CD4-positive, alpha-beta T cell treated with Interleukin-21 for 1 hour (primary cell): ENCODE measurements at places on chromosomes 2 and 18.

- DNase-seq: no peak
These were observed 827.0 kb downstream of the BCL11A start for GRCh38 chr2:59726228-59727120.

GRCh38 chr2:45919711-45920111, 268.2 kb downstream of the PRKCE start:
- no peak for DNase-seq

DNA sequence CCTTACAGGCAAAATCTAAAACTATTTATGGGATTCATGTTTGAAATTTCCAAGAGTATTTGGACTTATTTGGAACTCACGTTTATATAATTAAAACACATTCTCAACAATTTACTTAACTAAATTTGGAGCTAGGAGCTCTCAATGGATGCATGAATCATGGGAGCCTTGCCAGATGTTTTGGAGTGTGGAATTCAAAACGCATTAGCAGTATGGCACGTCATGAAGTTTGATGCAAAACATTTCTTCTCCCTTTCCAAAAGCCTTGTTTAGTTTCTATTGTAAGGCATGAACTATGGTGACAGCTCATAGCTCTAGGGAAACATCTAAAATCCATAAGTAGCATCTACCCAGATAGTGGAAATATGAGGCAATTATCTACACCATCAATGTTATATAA, 701.6 kb downstream of the SATB2 start:
- DNase-seq: no peak

- DNase-seq: no peak
These were observed 10.9 kb upstream of the FZD7 start for GRCh38 chr2:202022755-202023154.

DNA sequence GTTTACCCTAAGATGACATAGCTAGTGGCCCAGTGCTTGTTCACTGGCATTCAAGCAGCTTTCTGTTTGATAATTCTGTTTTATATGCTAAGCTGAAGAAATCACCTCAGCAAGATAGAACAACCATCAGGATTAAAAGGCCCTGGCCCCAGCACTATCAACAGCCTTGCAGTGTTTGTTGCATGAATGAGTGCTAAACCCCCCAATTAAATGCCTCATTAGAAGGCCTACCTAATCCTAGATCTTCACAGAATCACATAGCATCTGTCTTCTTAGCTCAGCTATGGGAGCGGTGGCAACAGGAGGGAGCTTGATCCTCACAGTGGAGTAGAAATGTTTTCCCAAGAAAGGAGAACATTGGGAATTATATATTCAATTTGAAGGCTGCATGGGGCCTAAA, 194.1 kb upstream of the HNMT start:
- no peak for DNase-seq

DNA sequence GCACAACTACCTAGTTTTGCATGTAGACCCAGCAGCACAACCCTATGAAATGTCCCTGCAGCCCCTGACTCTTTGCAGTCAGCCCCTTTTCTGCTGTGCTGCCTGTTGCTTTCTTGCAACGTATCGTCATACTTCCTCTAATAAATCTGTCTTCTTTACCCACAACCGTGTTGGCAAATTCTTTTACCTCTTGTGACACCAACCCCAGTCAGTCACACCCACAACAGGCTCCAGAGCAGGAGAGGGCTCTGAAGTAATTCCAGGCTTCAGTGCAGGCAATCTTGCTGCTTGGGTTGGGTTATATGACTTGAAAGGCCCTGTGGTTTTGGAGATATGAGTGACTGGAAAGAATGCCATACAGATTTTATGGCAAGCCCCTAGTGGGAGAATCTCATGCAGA, 79.1 kb upstream of the KCNH7 start:
- DNase-seq: no peak

DNA sequence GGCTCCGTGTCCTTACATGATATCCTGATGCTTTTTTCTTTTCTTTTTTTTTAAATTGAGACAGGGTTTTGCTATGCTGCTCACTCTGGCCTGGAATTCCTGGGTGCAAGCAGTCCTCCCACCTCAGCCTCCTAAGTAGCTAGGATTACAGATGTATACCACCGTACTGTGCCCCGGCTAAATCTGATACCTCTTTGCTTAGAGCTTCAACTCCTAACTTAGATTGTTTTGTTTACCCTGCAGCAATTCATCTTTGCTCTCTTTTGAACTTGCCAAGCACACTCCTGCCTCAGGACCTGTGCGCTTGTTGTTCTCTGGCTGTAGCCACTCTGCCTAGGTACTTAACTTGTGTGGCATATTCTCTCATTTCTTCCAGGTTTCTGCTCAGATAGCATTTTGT, 24.5 kb downstream of the RAB10 start:
- no peak for DNase-seq

DNA sequence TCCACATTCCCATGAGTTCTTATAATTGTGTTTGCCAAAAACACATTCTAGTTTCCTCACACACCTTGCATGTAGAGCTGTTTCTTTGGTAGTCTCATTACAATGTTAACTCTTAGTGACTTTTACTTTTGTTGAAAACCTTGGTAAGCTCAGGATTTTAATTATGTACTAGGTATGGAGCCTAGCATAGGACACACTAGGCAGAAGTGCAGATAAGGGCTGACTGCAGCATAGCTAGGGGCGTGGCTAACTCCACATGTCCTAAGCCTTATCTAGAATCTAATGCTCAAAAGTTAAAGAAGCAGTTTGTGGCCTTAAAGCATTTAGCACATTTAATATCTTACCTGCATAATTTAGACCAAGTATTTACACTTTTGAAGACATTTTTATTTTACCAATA, 153.7 kb upstream of the FBXO11 start:
- DNase-seq: no peak

- DNase-seq: no peak
These were observed 6.1 kb downstream of the IMPACT start for GRCh38 chr18:24432618-24433017.

DNA sequence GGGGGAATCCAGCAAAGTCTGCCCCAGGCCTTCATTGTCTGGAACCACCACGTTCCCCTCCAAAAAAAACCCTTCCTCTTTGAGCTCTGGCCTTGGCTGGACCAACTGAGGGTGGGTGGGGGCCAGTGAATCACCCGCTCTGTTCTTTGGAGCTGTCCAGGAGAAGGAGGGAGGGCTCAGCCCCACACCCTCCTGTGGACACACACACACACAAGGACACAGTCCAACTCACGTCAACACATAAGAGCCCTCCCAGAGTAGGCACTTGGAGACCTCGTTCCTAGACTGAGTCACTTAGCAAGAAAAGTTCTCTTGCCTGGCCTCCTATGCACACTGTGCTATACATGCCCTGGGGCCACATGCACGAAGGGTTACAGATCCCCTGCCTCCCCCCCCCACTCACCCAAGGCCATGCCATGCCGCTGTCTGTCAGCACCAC, 1.2 kb upstream of the TNS1 start:
- DNase-seq: no peak

DNA sequence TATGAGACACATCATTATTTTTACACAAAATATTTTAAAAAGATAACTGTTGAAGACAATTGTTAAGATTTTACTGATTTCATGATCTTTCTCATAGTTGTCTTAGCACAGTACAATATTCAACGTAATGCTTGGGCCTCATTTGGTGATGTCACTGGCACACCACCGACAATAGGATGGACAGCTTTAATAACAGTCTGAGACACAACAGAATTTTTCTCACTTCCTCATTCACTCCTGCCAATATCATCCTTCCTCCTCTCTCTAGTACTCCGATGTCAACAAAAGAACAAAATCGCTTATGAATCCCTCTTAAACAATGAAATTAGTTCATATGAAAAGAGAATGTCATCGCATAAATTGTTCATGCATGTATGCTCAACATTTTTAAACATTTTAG, 461.9 kb upstream of the CDH7 start:
- no peak for DNase-seq

DNA sequence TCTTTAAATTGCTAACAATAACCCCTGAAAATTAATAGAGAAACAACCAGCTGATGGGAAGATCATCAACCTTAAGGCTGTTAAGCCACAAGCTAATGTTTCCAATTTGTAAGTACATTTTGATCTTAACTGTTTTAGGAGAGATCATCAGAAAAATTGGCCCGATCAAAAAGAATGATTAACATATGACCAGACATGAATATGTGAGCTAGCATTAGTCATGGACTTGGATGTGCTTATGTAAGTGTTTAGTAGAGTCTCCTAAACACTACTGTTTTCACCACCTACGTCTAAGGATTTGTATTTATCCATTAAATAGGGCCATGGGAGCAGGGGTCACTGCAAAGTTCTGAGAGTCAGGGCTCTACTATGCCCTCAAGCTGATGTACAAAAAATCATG, 4.3 kb downstream of the LMAN1 start:
- no peak for DNase-seq

DNA sequence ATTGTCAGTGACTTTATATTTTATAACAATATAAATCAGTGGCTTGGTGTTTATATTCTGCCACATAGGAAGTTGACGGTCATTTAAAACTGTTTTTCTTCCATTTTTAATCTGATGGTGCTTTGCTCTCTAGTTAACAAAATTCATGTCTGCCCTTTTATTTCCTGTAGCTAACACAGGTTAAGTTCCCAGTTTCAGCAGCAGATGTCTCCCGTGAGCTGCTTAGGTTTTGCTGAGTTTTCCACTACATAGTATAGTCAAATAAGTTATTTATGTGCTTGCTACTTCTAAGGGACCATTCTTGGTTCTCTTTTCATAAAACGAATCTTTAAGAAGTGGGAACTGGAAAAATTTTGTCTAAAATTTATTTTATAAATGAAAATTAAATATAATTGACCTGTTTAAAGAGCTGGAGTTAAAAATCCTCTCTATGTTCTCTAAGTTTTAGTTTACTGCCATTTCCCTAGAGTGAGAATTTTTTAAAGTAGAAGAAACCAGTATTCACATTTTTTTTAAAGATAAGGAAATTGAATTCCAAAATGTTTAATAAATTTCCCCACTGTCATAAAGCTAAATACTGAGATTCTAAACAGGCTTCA, 20.6 kb downstream of the HTR2B start:
- peak; percentile 65 for DNase-seq

DNA sequence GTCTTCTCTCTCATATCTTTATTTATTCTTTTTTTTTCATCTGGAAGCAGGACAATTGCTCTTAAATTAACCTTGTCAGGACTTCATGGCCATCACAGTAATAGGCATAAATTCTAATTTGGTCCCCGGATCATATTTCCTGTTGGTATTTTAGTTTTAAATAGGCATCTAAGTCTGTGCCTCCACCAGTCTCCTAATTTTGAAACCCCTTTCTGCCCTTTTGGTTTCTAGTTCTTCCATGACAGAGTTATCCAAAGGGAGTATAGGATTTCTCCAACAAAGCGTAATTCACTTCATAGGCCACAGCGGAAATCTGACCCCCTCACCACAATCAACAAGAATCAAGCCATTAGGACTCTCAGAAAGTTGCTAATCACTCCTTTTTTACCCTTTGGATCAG, 3.8 kb downstream of the EPHA4 start:
- no peak for DNase-seq

- DNase-seq: no peak
These were observed 42.7 kb upstream of the TAF4B start for GRCh38 chr18:26183395-26184112.

DNA sequence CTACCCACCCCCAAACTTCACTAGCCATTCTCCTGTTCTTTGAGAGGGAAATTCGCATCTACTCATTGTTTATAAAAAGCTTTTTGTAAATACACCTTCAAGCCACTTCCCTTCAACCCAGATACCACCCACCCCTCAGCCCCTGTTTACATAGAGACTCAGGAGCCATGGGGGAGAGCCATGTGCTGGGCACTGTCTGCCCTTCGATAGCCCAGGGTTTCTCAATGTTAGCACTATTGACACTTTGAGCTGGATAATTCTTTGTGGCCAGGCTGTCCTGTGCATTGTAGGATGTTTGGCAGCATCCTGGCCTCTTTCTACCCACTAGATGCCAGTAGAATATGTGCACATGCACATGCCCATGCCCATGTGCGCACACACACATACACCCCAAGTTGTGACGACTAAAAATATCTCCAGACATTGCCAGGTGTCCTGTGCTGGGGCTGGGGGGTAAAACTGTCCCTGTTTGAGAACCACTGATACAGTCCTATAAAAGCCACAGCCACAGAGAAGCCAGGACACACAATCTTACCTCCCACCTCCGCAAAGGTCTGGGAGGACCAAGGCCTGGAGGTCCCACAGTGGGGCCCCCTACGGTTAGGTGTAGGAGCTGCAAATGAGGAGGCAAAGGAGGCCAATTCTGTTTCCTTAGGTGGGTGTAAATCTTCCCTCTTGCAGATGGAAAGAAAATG, 44.5 kb upstream of the ASPRV1 start:
- no peak for DNase-seq

DNA sequence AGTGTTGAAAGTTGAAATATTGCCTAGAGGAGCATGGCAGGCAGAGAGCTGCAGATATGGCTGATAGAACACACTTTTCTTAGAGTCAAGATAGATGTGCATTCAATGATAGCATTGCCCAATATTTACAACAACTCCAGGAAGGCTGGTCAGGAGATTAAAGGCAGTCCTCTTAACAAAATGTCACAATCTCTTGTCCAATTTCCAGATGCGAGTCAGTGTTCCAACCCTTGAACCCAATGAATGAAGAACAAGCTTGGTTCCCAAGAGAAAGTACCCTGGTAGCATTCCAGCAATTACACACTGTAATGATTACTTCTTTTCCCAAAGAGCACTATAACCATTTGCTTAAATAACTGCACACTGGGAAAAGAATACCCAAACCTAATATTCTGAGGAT, 839.4 kb upstream of the VRK2 start:
- DNase-seq: no peak

DNA sequence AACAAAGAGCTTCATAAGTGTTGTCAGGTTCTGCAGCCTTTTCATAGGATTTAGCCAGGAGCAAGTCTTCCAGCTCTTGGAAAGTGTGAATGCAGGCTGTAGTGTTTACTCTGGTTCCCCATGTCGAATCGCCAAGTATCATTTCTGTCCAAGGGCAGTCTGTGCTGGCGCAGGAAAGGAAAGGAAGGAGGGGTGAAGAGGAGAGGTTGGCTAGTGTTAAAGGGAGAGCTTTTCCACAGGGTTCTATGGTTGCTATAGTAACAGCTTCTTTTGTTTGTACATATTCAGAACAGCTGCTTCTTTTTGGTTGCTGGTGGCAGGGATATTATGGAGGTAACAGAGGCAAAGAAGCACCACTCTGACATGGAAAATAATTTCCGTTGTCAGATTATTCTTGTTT, 69.9 kb downstream of the KCNH7 start:
- no peak for DNase-seq

- DNase-seq: no peak
These were observed 326.3 kb downstream of the TSN start for GRCh38 chr2:122081751-122082150.

DNA sequence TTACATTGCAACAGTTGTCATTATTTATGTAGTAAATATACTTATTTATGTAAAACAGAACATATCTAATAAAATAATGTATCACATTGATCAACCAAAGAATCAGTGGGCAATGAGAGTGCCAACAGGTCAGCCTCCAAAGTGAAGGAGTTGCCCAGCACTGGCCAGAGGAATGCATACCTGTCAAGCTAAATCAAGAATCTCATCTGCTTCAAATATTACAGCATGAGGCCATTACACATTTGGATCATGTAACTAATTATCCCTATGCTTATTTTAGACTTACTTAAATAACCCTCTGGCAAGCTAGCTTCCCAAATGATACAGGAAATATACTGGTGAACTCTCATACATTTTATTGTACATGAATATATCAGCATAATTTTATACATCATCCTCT, 1211.7 kb upstream of the ACVR2A start:
- DNase-seq: no peak
